ENCODE measurements at places on chromosomes 3 and 15.

DNA sequence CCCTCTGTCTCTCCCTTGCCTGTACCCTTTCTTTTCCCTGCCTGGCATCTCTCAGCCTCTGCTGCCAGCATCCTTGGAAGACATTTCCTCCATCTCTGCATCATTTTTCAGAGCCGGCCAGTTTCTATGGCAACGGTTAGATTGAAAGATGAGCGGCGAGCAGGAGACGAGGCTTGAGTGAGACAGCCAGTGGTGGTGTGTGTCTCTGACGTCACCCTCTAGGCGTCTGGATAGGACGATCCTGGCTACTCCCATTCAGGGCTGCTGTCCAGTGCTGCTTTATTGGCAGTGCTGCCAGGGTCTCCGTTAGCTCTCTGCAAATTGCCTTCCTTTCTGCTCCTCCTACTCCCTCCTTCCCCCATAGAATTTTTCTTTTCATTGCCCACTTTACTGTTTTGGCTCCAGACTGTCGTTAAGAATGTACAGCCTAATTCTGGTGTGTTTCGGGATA lies 57.9 kb downstream of the TRAK1 start:
- no peak for DNase-seq

DNA sequence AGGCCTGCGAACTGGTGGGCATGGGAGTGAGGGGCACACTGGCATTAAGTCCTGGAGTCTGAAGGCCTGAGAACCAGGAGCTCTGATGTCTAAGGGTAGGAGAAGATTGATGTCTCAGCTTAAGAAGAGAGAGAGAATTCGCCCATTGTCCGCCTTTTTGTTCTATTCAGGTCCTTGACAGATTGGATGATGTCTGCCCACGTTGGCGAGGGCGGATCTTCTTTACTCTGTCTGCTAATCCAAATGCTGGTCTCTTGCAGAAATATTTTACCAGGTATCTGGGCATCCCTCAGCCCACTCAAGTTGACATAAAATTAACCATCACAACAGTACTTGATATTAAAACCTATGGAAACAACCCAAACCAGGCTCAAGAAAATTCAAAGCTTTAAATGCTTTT lies 44.1 kb downstream of the MAP6D1 start:
- DNase-seq = no peak

DNA sequence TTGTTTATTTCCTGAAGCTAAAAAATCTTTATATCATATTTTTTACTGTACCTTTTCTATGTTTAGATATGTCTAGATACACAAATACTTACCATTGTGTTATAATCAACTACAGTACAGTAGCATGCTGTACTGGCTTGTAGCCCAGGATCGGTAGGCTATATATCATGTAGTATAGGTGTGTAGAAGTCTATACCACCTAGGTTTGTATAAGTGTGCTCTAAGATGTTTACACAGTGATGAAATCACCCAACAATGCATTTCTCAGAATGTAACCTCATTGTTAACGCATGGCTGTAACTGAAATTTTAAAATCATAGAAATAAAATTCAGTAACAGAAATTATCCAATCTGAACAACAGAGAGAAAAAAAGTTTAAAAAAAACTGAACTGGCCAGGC lies 43.2 kb downstream of the EIF3J start:
- DNase-seq = no peak

GRCh38 chr3:38457111-38458003 lies 3.7 kb downstream of the ACVR2B start:
- no peak for DNase-seq

- DNase-seq = peak; percentile 54
These were observed 198.3 kb downstream of the ADAMTS9 start for GRCh38 chr3:64489361-64490044.

DNA sequence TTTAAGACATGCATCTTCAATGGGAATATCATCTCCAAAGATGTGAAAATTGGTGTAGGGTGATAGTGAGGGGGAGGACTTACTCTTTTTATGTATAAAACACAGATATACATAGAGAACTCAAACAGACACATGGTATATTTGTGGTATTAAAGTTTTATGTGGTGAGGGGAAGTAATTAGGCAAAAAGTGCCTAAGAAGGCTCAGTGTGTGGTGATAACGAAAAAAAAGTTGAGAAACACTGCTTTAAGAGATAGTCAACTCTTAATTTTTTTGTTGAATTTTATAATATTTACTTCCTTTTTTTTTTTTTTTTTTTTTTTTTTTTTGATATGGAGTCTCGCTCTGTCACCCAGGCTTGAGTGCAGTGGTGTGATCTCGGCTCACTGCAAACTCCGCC lies 174.2 kb upstream of the FRMD4B start:
- DNase-seq = no peak

GRCh38 chr15:93206893-93207292 lies 117.9 kb upstream of the RGMA start:
- no peak for DNase-seq

DNA sequence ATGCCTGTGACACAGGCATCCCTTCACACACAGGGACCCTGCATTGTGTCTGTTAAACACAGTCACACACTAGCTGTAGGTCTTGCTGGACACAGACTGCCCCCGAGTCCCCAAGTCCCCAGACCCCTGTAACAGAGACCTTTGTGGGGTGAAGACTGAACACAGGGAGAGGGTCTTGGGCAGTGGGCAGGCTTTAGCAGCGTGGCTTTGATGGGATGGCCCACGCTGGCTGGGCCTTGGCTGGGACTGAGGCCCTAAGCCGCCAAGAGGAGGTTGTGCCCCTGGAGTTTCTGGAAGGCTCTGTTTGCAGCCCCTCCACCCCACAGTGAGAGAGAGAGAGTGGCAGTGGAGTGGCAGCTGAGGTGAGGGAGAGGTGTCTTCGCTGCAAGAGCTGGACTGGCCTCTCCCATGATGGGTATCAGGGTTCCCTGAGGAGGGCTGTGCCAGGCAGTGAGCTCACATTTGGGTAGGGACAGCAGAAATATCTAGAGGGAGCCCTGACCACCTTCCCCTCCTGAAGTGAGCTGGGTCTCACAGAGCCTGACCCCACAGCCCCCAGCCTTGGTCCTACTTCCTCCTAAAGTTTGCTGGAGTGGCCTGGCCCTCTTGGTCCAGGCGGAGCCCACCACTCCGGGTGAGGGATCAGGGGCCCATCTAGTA lies 635 bp upstream of the VILL start:
- DNase-seq = no peak

- DNase-seq = no peak
These were observed 180.1 kb downstream of the ATG7 start for GRCh38 chr3:11452312-11452711.

GRCh38 chr15:29182590-29182989 lies 87.0 kb downstream of the NSMCE3 start:
- DNase-seq = no peak

DNA sequence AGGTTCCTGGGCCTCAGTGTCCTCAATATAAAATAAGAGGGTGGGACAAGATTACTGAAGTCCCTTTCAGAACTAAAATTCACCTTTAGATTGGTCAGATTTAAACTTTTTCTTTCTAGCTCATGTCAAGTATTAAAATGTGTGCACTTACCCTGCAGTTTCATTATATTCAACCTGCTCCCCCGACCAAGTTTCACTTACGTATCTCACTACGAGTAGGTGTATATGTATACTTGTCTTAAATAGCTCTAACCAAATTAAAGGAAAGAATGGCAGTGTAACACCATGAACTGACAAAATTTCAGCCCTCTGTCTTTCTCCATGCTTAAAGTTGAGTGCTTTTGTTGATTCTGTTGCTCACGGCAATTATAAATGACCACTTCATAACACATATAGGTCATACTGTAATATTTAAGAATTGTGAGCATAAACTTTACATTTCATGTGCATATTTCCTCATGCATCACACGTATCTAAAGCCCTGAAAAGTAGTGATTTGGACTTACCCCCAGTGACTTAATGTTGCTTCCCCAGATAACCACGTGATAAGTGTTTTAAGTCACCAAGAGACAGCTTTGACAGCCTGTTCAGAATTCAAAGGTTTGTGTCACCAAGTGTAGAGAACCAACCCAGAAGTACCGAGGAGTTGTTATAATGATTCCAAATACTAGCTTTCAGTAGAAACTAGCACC lies 70.0 kb downstream of the PGPEP1L start:
- no peak for DNase-seq

- DNase-seq = no peak
These were observed 54.6 kb downstream of the CCR4 start for GRCh38 chr3:33006081-33006480.

All from HuH-7.5 (cell line).